ENCODE measurements at places on chromosomes 7 and 10.

DNA sequence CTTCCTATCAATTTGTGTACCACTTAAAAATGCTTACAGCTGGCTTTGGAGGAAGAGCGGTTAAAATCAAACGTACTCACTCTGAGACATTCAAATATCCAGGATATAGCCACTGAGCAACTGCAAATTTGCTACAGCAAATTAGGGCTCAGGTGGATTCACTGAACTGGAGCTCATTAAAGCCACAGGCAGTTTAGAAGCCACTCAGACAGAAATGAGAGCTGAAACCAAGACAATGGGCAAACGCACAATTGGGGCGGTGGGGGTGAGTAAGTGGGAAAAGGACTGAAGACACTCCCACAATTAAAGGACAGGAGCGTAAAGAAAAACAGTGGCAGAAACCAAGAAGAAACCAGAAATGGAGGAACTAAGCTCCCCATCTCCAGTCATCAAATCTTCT, 20.5 kb downstream of the MPP7 start:
- DNase-seq: no peak

GRCh38 chr10:28777911-28778310, 100.6 kb downstream of the BAMBI start:
- no peak for DNase-seq

DNA sequence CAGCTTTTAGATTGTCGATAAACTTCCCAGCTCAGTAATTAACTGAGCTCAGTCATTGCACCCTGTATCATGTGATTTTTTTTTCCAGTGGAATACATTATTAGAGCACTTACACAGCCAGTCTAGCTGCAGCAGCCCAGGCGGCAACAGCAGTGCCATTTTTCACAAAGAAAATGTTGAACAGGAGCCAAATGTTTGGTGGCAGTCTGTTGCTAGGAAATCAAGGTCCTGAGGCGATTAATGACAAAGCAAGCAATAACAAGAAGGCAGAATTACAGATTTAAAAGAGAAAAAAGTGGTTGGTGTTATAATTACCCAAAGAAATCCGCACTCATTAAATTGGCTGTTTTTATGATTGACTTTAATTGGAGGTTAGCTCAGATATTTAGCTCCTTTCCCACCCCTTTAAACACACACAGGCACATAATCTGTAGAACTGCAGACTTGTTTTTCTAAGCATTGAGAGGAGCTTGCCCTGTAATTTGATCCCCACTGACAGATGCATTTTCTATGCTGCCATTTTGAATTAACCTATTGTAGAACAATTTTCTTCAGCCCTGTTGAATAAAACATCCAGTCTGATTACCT, 267.4 kb downstream of the ADK start:
- DNase-seq: no peak

- DNase-seq: no peak
Measured at GRCh38 chr10:133135116-133135465, 24.9 kb upstream of the KNDC1 start.

DNA sequence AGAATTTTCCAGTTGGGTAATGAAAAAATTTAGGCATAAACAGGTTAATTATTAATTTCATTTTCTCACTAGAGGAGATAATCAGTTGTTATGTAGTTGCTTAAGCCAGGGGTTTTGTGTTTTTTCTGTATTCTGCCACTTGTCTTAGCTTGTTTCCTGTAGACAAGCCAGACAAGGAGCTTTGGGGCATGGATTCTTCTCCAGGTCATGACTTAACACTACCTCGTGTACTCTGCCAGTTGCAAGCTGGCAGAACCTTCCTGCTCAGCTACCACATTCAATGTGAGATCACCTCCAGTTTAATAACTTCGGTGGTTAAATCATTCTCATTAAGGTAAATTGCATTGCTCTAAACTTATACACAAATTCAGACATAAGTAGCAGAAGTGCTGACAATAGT, 1.8 kb downstream of the CCM2 start:
- DNase-seq: no peak

DNA sequence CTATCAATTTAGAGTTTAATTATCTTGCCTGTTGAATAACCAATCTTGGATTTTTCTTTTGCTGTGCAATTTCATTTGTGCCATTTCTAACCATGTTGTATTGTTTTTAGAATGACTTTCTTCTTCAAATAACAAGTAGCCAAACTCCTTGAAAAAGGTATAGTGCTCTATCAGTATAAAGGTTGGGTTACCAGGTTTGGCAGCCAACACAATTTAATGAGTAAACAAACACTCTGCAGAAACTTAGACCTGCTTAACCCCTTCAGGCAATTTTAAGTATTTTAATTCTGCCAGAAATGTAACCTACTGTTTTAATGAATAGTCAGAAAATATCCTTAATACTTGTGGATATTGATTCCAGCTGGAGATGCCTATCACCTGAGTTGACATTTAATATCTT, 299.8 kb downstream of the ARL4A start:
- DNase-seq: no peak

- peak; percentile 82 for DNase-seq
Measured at GRCh38 chr10:103479135-103479534, at the start of gene CALHM3. CALHM3 (minus strand) TSS chr10:103479240; CDS start chr10:103479032, 208 bp downstream.

- no peak for DNase-seq
Measured at GRCh38 chr10:43857206-43857930, 208.7 kb upstream of the ZNF32 start.

DNA sequence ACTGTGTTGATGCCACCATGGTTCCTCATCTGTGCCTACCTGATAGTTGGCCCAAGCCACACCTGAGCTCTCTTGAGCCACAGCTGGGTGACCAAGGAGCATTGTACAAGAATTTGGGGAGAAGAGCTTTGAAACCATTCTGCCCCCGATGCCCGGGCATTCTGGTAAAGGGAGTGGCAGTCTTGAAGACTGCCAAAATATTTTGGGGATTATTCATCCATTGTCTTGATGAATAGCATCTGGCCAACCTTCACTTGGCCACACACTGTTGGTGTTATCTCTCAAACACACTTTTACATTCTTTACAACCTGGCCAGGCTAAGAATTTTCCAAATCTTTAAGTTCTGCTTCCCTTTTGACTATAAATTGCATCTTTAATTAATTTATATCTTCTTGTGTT, 113.1 kb upstream of the PCBD1 start:
- DNase-seq: peak; percentile 82

GRCh38 chr7:114334989-114335388, 79.6 kb upstream of the FOXP2 start:
- DNase-seq: no peak

DNA sequence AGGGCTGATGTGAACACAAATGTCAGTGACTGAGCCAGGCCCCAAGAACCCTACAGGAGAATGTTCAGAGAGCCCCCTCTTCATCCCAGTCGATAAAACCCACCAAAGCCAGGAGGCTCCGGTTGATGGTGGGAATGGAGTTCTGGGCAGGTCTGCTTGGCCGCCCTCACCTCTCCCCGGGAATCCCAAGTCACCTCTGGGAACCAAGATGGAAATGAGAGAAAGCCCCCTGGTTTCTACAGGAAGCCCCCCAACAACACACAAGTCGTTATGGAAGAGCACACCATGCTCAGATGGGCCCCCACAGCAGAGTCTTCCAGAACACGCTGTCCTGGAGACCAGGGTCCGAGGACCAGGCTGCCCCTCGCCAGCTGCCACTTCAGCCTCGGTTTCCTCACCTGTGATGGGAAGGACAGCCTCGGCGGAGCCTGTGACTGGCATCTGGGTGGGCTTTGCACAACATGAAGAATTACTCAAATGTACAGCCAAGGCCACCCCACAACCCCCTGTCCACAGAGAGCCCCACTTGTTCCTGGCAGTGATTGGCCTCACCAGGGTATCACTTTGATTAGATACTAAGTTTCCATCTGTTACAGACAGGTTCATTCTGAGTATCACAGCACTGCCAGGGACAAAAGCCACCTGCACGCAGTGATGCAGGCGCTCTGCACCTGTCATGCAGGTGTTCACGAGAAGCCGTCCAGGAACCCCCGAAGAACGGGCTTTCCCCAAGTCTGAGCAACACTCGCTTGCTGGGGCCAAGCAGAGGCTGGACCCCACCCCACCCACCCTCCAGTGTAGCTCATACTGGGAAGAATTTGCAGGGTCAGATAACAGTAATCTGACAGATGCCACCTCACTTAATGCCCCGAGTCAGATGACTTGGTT, 57.6 kb downstream of the MKI67 start:
- no peak for DNase-seq

GRCh38 chr7:99024066-99024465, 119.8 kb downstream of the SMURF1 start:
- no peak for DNase-seq

GRCh38 chr10:30596013-30596412, 33.5 kb downstream of the LYZL2 start:
- no peak for DNase-seq

DNA sequence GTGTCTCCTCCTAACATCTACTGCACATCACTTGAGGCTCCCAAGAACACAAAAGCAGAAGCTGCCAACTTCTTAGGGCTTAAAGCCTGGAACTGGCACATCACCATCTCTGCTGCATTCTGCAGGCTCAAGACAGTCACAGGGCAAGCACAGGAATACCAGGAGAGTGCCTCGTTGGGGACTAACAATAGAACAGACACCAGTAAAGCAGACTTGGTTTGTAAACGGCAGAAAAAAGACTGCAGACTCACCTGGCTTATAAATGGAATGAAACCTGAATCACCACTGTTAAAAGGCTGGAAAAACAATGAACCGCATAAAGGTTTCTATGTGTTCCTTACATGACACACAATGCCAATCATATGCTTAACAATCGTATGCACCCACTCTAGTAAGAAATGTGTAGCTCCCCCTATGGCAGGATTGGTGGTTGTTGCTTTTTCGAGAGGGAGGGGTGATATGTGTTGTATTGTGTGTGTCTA, 12.8 kb downstream of the RHEB start:
- no peak for DNase-seq

- DNase-seq: no peak
Measured at GRCh38 chr10:123906884-123907652, 15.5 kb upstream of the CPXM2 start.

GRCh38 chr7:125347269-125347668, 417.6 kb upstream of the POT1 start:
- no peak for DNase-seq

DNA sequence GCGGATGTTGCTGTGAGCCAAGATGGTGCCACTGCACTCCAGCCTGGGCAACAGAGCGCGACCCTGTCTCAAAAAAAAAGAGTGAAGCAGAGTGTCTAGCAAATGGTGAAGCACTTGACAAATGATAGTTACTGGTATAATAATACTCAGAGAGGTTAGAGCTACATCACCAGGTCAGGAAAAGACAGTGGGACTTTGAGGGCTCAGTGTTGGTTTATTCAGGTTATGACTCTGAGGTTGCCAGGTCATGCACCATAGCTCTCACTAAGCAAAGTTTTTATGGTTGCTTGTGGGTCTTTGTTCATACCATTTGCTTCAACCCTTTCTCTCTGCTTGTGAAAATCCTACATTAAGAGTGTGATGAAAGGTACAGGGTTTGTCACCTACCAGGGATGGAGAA, 13.6 kb downstream of the MRPS33 start:
- no peak for DNase-seq

DNA sequence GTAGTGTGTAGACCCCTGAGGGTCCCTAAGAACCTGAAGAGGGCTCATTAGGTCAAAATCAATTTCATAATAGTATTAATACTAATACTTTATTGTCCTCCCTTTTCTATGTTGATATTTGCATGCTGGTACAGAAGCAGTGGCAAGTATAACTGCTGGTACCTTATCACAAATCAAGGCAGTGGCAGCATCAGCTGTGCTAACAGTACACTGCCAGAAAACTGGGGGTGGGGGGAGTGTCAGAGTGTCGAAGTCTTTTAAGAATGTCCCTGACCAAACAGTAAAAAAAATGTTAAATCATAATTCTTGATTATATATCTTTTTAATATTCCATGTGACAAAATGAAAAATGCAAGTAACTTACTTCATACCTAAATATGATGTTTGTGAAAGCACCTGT, 716.9 kb downstream of the MAGI2 start:
- no peak for DNase-seq

DNA sequence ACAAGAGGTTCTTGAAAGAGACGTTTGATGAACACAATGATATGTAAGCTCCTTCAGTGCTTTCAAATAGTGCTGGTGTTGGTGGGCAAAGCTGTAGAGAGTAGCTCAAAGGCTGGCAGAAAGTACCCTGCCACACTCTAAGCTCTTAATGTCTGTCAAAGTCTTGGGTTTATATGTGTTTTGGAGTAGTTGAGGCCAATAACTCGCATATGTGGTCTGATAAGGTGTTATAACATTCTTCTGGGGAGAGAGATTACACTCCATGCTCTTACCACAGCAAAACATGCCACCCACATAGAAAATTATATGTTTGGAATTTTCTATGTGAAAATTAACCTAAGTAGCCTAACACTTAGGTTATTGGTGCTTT, 30.8 kb upstream of the NME8 start:
- no peak for DNase-seq

DNA sequence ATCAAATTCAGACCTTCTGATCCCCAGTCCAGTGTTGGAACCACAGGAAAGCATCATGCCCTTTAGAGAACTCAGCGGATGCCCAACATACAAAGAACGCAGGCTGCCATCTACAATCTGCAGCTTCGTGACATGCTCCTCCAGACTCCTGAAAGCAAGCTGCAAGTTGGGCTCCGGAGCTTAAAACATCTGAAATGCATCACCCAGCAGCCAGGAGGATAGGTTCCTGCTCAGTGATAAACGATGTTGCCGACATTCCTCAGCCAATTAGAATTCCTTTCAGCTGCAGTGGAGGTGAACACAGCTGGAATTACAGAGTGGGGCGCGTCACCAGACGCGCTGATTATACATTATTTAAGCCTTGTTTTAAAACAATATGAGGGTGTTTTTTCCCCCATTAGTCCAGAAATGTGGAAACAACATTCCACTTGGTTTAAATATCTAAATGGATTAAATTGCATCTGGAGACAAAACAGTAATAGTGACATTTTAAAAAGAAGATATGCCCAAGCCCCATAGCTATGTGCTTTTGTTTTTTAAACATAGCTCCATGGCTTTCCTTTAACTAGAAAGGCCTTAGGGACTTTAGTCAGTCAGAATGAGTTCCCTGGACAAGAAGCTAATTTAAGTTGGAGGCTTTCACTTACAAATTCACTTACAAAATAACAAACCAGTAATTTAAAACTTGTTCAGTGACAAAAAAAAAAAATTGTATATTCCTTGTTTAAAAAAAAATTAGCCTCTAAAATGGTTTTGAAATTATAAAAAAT, 6.3 kb downstream of the SMURF1 start:
- no peak for DNase-seq

DNA sequence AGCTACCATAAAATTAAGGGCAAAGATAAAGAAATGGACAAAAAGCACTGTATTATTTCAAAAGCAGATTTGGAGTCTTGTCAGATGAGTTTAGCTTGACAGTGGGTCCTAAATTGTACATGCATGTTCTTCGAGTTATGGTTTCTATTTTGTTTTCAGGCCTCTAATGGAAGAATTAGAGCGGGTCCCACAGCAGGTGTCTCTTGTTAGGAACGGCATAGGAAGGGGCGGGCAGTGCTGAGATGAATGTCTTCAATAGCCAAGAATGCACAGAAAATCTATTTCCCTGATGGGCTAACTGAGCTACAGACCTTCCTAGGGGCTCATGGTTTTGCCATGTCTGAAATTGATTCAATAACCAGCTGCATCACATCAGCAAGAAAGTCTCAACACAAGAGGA, 304.4 kb downstream of the FRMD4A start:
- DNase-seq: no peak

- no peak for DNase-seq
Measured at GRCh38 chr7:49333180-49333881, 409.0 kb downstream of the CDC14C start.

Measured in urothelium cell line (cell line).